Progenitor cell of endocrine pancreas (in vitro differentiated cells): ENCODE measurements at places on chromosomes 5 and 9. TPM values are rescaled to one million over a fixed set of nuclear protein-coding genes. Genes with fewer than 3 reads are reported as not detected.

Gene PCDHB4
- total RNA-seq, result 4.4 and 4.6 TPM in 2 replicates

DNA sequence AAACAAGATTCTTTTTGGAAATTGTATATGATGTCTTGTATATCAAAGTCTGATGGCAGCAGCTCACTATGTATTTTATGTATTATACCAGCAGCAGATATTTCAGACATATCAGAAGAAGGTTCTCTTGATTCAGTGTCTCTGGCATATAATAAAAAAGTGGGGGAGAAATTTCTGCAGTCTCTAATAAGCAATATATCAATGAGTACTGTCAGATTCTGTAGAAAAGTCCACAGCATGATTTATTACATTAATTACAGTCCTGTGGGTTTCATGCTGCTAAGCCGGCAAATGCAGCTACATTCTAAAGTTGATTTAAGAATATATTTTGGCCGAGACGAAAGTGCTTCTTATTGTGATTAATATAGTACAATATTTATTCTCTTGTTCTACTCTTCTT, 113.1 kb downstream of the KIAA1958 start:
- DNase-seq, result no peak
- H3K36me3 ChIP-seq, result no peaks in the 10 kb centered on the region
- H3K27ac ChIP-seq, result no peak overlapping the region
- peaks cover 11% of the 10 kb centered on the region for H3K4me1 ChIP-seq

GRCh38 chr5:136205061-136205702, 12.2 kb upstream of the SMIM32 start:
- peaks cover 32% of the 10 kb centered on the region for H3K27me3 ChIP-seq
- peaks cover 4% of the 10 kb centered on the region for H3K36me3 ChIP-seq
- H3K27ac ChIP-seq, result no peak overlapping the region
- peaks cover 5% of the 10 kb centered on the region for H3K4me1 ChIP-seq
- no peak for DNase-seq

DNA sequence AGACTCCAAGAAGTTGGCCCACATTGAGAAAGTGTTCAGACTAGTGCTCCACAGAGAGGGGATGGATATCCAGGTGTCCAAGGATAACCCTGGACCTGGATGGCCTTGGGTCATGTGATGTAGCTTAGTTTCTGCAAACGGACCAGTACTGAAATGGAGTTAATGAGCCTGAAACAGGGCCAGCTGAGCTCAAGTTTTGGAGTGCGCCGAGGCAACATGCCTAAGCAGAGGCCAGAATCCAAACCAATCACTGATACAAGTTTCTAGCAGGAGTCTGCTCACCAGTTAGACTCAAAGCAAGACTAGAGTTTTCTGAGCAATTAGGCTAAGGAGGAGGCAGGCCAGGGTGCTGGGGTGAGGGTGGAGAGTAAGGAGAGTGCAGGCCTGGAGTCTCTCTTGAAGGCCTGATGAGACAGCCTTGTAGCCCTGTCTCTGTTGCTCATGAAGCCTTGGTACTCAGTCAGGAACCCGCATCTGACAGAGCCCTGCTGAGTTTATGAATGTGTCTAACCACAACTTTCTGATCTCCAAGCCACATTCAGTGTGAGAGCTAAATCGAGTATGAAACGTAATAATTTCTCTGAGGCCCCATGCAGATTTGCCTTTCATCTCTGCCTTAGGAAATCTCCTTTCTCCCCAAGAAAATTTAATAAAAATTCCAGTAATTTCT, 68.9 kb upstream of the EQTN start:
- no peak for DNase-seq
- H3K27me3 ChIP-seq, result no peaks in the 10 kb centered on the region
- peaks cover 57% of the 10 kb centered on the region for H3K4me1 ChIP-seq
- no peaks in the 10 kb centered on the region for H3K36me3 ChIP-seq

GRCh38 chr5:38193015-38193581, 65.3 kb upstream of the EGFLAM start:
- peak; percentile 59 for DNase-seq
- peaks cover 33% of the 10 kb centered on the region for H3K27me3 ChIP-seq
- no peaks in the 10 kb centered on the region for H3K36me3 ChIP-seq
- no peak overlapping the region for H3K4me3 ChIP-seq
- H3K4me1 ChIP-seq, result no peaks in the 10 kb centered on the region
- H3K27ac ChIP-seq, result no peak overlapping the region

DNA sequence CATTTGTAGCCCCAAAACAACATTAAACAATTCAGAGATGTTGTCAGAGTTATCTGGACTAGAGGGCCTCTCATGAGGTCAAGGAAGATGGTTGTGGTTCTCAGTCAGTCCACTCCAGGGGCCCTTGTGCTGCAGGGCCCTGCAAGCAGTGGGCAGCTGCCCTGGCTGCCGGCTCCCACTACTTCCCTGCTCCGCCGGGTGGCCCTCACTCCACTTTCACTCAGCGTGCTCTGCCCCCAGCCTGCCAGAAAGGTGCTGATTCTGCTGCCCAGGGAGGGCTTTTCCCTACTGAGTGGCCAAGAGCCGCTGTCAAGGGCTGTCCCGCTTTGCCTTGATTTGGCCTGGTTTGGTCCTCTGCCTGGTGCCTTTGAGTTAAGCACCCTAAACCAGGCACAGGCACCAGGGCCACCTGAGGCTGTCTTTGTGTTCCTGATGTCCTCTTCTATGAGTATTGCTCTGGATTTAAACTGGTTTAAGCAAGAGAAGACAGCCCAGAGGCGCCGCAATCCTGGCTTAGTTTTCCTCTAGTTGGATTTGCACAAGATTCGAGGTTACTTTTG, 117.2 kb downstream of the GADD45G start:
- no peak overlapping the region for H3K4me3 ChIP-seq
- H3K27me3 ChIP-seq, result peaks cover 11% of the 10 kb centered on the region
- H3K4me1 ChIP-seq, result peaks cover 12% of the 10 kb centered on the region

DNA sequence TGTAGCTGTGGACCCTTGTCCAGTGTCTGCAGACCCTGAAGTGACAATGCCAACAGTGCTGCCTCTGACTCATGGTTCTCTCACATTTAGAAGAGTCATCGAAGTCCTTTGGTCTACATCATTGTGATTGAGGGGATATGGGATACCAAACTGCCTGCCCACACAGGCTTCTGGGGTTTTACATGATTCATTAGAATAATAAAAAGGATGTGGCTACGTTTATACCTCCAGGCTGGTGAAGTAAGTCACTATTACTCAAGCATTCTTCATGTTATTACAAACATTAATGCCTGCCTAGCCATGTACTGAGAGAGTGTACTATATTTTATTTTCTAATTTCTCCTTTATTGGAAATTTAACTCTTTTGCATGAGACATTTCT, 365.7 kb downstream of the SPATA31D1 start:
- no peaks in the 10 kb centered on the region for H3K36me3 ChIP-seq
- DNase-seq, result no peak
- H3K27ac ChIP-seq, result no peak overlapping the region
- no peak overlapping the region for H3K4me3 ChIP-seq

DNA sequence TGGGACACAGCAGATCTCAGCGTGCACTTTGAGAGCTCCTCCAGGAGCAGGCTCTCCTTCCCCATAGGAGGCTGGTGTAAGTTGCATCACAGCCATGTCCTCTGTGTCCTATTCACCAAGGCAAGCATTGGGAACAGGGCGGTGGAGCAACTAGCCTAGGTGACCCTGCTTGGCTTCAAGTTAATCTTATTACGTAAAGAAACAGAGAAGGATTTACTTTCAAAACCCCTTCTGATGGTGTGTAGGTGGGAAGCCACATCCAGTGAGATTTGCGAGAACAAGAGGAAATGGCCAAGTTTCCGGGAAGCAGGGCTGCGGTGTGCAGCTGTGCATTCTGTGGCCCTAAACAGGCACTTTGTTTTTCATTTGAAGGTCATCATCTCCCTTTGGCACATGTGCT, 80.2 kb downstream of the TRIO start:
- DNase-seq, result no peak
- H3K4me3 ChIP-seq, result no peak overlapping the region
- H3K27ac ChIP-seq, result no peak overlapping the region
- peaks cover 41% of the 10 kb centered on the region for H3K4me1 ChIP-seq

- H3K4me1 ChIP-seq, result peaks cover 6% of the 10 kb centered on the region
- H3K27ac ChIP-seq, result no peak overlapping the region
- H3K36me3 ChIP-seq, result no peaks in the 10 kb centered on the region
- no peaks in the 10 kb centered on the region for H3K27me3 ChIP-seq
- no peak overlapping the region for H3K4me3 ChIP-seq
Measured at GRCh38 chr5:119280380-119280779, 75.4 kb upstream of the TNFAIP8 start.

DNA sequence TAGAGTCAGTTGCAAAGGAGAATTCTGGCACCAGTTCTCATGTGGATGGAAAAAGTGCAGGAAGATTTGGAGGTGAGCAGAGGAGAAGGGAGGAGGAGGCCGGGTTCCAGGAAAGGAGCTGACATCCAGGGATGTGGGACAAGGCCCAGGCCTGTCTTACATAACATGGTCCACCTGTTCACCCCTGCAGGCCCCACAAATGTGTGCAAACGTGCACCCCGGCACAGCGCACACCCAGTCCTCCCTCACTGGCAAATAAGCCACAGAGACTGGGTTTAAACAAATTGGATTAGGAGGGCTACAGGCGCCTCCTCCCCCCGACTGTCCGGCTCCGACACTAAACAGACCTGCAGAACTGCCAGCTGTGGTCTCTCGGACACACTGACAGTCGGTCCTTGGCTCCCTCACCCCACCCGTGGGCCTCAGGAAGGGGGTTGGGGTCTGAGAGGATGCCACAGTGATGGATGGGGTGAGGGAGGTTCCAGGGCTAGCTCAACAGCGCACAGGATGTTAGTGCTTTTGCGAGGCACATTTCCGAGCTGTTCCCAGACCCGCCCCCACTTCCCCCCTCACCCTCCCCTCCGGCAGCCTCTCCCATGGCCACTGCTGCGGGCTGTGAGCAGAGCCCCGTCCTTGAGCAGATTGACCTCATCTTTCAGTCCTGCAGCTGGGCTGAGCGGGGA, 43.4 kb upstream of the IL17B start:
- no peaks in the 10 kb centered on the region for H3K27me3 ChIP-seq
- no peak for DNase-seq
- H3K27ac ChIP-seq, result no peak overlapping the region
- no peaks in the 10 kb centered on the region for H3K36me3 ChIP-seq

- no peak overlapping the region for H3K4me3 ChIP-seq
- H3K36me3 ChIP-seq, result peaks cover 3% of the 10 kb centered on the region
- peak; percentile 39 for DNase-seq
- H3K27me3 ChIP-seq, result no peaks in the 10 kb centered on the region
- no peak overlapping the region for H3K27ac ChIP-seq
- H3K4me1 ChIP-seq, result no peaks in the 10 kb centered on the region
Measured at GRCh38 chr5:76641514-76642120, 18.4 kb upstream of the F2RL2 start.

DNA sequence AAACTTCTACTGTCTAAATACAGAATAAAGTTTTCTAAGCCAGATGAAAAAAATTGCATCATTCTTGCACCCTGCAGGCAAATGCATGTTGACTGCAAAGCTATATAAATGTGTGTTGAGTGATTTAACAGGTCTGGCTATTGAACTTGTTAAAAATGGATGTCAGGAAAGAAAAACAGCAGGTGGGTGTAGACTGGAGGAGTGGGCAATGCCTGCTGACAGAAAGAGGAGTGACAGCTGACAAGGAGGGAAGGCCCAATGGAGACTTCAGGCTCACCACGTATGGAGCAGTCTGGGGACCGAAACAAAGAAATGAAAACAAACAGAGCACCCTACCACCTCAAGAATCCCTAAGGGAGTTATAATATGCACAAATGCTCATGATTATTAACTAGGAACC, 127.8 kb downstream of the GRIA1 start:
- no peaks in the 10 kb centered on the region for H3K4me1 ChIP-seq
- peaks cover 2% of the 10 kb centered on the region for H3K27me3 ChIP-seq

DNA sequence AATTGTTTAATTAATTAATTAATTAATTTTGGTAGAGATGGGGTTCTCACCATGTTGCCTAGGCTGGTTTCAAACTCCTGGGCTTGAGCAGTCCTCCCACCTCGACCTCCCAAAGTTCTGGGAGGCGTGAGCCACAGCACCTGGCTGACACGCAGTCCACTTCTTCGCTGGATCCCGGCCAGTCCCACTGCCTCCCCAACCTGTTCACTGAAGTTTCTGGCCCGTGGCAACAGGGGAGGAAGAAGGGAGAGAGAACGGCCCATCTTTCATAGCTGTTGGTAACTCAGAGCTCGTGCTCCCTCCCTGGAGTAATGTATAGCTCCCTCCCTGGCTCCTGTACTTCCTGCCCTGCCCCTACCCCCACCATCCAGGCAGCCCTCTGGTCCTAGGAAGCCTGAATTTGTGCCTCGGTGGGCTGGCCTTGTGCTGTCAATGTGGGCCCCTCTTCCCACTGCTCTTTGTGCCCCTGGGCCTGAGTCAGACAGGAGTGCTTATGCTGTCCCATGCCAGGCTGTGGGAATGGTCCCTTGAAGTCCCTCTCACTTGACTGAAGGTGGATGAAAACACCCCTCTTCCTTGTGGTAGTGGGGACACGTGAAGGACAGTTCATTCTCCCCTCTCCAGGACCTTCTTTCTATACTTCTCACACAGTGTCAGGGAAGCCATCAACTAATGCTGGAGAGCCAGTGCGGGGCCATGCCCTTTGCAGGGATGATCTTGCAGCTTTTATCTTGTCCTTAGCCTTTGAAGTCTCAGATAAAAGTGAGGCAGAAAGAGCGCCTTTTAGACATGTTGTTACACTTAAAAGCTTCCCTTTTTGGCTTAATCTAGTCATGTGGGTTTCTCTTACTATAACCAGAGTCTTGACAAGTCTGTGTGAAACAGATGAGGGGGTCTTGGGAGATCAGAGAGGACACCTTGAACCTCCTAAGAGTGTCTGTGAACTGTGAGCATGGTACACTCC, 38.1 kb downstream of the ANGPTL2 start:
- H3K36me3 ChIP-seq, result peaks cover 9% of the 10 kb centered on the region
- no peak overlapping the region for H3K4me3 ChIP-seq
- H3K27ac ChIP-seq, result no peak overlapping the region

DNA sequence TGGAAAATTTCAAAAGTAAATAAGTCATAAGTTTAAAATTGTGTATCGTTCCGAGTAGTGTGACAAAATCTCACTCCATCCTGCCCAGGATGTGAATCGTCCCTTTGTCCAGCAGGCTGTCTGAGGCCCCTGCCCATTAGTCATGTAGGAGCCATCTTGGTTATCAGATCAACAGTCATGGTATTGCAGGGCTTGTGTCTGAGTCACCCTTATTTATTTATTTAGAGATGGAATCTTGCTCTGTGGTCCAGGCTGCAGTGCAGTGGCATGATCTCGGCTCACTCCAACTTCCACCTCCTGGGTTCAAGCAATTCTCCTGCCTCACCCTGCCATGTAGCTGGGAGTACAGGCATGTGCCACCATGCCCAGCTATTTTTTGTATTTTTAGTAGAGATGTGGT, 30.2 kb downstream of the ITGA2 start:
- peaks cover 3% of the 10 kb centered on the region for H3K4me1 ChIP-seq
- no peak for DNase-seq
- no peak overlapping the region for H3K4me3 ChIP-seq
- H3K27me3 ChIP-seq, result no peaks in the 10 kb centered on the region
- H3K36me3 ChIP-seq, result no peaks in the 10 kb centered on the region
